Stimulated activated CD4-positive, alpha-beta T cell treated with anti-CD3 and anti-CD28 coated beads, Interleukin-1b, Interleukin-23, amount 100 ng/mL, for 1 hour (primary cell): ENCODE measurements at places on chromosomes 2 and 18.

DNA sequence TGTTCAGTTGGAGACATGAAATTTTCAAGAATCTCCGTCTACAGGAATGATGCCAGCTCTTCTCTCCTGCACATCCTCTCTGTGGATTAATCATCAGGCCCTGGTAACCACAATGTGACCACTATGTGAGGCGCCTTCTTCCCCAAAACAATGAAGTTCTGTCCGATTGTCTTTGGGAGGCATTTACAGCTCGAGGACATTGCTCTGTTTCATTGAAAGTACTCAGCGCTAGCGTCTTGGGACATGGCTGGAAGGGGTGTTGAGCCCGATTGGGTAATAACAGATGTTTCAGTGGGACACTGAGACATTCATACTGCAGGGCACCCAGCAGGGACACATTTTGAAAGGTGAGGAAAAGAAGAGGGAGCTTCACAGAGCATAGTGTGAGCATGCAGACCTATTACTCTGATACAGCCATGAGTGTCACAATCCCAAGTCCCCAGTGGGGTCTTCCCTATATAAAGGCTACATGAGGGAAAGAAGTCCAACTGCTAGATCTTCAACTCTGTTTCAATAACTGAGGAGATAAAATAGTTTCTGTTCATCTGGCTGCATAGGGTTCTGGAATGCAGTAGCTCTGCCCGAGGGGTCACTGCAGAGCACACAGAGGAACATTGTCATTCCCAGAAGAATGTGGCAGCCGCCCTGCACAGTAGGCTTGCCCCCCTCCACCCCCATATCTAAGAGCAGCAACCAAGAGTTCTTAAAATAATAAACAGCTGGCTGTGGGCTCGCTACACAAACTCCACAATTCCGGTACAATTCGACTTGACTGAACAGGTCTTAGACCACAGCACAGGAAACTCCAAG, 237.3 kb downstream of the OSR1 start:
- no peak for DNase-seq

GRCh38 chr2:205139822-205140463, 542.4 kb upstream of the NRP2 start:
- no peak for DNase-seq

- DNase-seq = no peak
Observed at GRCh38 chr18:61876899-61877298, 15.9 kb downstream of the RNF152 start.

DNA sequence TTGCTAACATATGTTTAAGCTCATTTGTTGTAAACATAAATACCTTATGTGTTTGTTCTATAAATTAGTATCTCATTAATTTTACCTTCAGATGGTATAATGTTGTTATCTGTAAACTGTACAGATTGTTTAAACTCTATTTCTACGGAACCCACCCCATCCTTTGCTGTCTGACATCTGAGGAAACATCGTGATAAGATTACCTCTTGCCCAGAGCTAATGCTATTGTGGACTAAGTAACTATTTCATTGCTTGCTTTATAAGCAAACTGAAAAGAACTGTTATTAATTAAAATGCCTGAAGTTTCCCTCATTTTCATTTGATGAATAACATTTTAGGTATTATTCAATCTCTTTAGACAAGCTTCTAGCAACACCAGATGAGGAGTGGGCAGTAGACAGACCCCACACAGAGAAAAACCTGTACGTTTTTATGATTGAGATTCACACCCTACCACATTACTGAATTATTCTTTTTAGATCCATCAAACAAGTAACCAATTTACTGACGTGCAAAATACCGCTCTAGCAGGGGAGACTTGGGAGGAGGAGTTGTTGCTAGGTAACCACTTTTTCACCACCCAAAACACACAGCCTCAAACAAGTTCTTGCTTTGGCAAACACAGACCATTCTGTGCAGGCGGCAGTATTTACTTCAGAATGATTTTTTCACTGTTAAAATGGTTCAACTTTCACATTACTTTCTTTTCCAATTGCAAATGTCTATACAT, 1.9 kb upstream of the SYT4 start:
- no peak for DNase-seq

DNA sequence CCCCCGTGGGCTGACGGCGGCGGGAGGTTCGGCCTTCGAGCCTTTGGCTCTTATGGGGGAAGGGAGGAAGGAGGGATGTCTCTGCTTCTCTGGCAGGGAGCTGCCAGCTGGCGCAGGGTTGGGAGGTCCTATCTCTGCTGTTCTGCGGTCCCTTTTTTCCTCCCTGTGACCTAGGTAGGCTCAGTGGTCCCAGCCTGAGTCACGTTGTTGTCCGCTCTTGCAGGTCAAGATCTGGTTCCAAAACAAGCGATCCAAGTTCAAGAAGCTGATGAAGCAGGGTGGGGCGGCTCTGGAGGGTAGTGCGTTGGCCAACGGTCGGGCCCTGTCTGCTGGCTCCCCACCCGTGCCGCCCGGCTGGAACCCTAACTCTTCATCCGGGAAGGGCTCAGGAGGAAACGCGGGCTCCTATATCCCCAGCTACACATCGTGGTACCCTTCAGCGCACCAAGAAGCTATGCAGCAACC, 2.5 kb downstream of the DLX1 start:
- DNase-seq = no peak

DNA sequence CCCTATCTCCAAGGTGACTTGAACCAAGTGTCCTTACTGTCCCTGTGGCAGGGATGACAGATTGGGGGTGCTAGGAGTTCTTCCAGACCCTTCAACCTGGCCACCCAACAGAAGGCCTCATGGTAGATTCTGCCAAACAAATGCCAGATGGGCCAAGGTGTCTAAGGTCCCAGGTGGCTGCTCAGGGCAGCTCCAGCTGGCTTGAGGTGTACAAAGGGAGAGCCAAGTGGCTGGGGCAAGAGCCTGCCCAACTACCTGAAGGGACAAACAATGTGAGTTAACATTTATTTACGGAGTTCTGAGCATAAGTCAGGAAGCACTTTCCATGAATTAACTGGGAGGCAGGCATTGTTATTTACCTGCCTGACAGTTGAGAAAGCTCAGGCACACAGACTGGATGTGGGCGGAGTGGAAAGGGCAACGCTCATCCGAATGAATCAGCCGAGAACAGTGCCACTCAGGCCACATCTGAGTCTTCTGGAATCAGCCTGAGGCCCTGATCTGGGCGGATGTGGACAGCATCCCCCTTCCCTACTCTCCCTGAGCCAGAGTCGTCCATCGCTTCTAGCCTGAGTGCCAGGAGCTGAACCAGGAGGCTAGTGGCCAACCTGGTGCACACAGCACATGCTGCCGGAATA, 4.4 kb upstream of the KCNIP3 start:
- no peak for DNase-seq

GRCh38 chr2:19898592-19899329, 3.0 kb downstream of the TTC32 start:
- no peak for DNase-seq

GRCh38 chr18:6729247-6730091, at the start of gene ARHGAP28:
Gene ARHGAP28, plus strand, starts transcription at chr18:6729716. Its CDS starts 106 bp downstream, at chr18:6729822.
- DNase-seq = no peak

- no peak for DNase-seq
Observed at GRCh38 chr2:120793682-120794403, 58.2 kb downstream of the GLI2 start.

- no peak for DNase-seq
Observed at GRCh38 chr2:11856095-11856494, 109.7 kb downstream of the LPIN1 start.

DNA sequence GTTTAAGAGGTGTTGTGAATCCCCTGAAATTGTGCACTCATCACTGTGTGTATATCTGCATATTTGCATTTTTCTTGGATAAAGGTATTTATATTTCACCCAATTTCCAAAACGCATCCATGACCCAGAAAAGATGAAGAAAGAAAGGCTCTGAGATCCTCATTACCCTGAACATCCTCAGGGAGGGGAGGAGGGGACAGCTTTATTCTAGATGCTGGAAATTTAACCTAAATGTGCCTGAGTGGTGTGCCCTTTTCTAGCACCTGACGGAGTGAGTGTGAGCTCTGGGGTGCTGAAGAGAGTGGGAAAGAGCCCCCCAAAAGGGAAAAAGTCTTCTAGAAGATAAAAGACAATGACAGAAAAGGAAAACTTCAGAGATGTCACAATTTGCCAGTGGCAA, 20.8 kb downstream of the CNTNAP5 start:
- DNase-seq = no peak

DNA sequence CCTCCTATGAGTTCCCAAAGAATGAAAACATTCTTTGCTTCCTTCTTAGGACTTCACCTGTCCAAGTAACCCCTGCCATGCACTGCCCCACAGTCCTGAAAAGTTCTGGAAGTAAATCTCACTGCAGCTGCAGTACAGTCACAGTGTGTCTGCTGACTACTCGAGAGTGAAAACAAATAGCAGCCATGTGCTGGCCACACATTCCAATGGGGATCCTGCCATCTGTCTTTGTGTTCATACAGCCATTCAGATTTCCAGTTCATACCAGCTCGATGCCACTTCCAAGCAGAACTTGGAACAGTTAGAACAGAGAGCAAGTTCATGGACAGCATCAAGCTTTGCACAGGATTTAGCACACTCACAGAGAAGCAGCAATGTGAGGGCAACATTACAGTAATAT, 629.9 kb upstream of the ACVR2A start:
- no peak for DNase-seq

GRCh38 chr18:49016648-49017539, 66.1 kb upstream of the SMAD7 start:
- DNase-seq = no peak

GRCh38 chr2:62923242-62923641, 127.4 kb upstream of the OTX1 start:
- DNase-seq = no peak

DNA sequence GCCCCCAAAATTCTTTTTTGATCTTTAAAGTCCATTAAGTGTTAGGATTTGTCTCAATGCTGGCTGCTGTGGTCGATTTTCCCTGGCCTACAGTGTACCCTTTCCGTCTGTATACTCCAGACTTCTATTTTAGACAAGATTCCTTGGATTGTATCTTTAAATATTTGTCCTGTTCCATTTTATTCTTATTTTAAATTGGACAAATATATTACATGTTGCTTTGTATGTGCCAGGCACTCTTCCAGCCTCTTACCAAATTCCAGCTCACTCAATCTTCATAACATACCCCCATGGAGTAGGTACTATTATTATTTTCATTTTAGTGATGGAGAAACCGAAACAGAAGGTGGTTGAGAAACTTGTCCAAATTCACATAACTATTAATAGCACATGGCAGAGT, 58.1 kb downstream of the VWA3B start:
- no peak for DNase-seq

DNA sequence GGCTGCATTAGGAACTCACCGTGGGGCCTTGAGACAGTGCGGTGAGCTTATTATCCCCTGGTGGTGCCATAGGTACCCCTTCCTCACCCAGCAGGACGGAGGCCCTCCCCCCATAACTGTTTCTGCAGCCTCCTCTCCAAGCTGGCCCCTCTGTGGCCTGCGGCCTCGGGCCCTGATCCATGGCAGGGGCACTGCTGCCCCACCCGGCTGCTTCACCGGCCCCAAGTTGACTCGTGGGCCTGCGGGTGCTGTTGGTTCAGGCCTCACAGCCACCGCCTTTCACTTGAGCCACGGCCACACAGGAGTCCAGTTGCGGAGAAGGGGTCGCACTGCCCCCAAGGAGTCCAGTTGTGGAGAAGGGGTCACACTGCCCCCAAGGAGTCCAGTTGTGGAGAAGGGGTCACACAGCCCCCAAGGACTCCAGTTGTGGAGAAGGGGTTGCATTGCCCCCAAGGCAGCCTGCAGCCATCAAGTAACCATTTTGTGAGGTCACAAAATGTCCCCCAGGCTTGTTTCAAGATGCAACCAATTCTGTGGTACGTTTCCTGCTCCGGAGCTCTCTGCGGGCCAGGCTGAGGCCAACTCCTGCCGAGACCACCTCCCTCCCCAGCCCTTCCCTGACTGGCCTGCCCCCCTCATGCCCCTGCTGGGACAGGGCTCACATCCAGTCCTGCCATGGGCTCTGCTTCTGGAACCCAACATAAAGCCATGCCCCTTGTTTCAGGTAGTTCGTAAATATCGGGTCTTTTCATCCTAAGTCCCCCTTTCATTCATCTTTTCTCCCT, 4.6 kb downstream of the LRRFIP1 start:
- no peak for DNase-seq

DNA sequence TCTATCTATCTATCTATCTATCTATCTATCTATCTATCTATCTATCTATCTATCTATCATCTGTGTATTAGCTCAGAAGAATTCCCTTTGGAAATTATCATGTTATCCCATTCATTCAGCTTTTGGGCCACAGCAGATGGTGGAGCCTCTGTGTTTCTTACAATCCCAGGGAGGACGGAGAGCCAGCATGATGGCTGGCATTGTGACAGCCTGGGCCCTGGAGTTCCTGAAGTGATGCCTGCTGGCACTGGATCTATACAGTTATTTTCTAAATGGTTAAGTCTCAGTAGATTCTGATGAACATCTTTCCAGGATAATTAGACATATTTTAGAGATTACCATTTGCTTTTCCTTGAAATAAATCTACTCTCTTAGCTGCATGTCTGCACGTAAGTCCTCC, 385.4 kb upstream of the NXPH2 start:
- DNase-seq = no peak
